ENCODE measurements at places on chromosomes 3 and 15.

DNA sequence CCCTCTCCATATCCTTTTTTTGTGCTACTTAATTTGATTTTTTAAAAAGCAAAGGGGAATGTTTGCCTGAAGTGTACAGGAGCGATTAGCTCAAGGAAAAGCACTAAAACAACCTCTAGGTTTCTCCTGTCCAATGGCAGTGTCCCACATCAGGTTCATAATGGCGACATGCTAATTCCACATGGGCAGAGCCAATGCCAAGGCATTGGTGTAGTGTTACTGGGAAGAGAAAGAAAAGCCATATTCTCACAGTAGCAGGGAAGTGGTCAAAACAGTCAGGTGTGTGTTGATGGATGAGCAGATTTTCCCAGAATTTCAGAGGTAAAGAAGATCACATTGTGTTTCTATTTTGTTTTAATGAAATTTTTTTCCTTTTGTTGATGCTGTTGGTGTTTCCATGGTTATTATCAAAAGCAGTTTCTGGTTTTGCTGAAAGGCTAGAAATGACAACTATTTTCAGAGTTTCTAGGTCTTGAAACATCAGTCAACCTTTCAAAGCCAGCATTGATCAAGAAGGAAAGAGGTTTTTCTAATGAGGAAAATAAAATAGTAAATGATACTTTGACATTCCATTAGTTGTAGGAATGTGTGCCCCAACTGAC is 65.2 kb downstream of the FNDC3B start:
- no peak for DNase-seq

DNA sequence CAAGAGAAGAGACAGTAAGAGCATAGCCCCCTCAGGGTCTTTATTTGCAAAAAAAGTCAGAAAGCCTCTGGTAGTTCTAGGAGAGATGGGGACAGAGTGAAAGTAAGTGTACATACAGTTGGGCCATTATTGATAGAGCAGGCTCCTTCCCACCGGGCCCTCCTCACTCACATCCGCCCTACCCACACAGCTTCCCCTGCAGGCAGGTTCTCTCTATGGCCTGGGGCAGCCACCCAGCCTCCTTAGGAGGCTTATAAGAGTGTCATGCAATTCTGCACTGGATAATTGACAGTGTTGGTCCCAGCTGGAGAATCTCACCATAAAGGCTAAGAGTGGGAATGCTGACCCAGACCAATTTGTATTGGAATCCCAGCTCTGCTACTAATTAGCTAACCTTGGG is 49.5 kb downstream of the SLC30A4 start:
- no peak for DNase-seq

DNA sequence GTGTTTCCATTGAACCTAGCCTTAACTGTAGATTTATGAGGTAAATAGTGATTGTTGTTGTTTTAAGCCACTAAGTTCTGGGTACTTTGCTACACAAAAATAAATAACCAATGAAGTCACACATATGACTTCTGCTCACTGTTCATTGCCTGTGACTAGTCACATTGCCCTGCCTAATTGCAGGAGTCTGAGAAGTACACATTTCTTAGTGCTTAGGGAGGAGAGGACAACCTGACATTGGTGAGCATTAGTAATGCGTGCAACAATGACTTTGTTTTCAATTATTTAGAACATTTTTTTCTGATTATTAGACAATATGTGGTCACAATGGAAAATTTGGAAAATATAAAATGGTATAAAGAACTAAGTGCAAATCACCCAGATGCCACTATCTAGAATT is 133.2 kb upstream of the DAZL start:
- no peak for DNase-seq

- DNase-seq, result no peak
These were observed 24.7 kb upstream of the KLHL6 start for GRCh38 chr3:183579967-183580900.

GRCh38 chr3:150407051-150407807 is 869 bp upstream of the TSC22D2 start:
- DNase-seq, result no peak

- DNase-seq, result no peak
These were observed 61.2 kb upstream of the MFGE8 start for GRCh38 chr15:88974392-88974791.

DNA sequence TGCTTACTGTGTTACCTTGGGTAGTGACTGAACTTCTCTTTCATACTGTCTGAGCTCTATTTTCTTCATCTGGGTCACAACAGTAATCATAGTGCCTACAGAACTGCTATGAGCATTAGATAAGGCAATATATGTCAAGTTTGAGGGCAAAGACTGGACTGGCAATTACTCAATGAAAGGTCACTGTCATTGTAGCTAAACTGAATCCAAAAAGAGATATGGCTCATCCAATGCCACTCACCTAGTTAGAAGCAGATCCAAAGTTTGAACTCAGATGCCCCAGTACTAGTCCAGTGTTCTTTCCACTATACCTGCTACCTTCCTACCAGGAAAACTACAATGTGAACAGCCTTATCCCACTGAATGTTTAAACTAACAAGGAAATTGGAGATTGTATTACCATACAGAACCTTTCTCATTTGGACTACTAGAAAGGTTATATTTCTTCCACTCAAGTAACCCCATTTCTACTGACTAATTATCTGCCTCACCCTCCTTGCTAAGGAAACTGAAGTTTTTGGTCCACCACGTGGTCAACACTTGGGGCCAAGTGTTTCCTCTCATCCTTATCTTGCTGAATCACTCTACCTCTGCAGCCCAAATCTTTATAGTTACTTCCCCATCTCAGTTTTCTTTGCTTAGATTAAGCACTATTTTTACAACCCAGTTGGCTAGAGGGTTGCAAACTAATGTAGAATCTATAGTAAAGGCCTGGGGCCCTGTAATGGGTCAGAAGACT is 202.3 kb upstream of the LPP start:
- DNase-seq, result no peak

GRCh38 chr3:5056111-5056391 is 66.0 kb upstream of the ARL8B start:
- DNase-seq, result no peak

- no peak for DNase-seq
These were observed 510 bp upstream of the GOLGB1 start for GRCh38 chr3:121750087-121750415.

DNA sequence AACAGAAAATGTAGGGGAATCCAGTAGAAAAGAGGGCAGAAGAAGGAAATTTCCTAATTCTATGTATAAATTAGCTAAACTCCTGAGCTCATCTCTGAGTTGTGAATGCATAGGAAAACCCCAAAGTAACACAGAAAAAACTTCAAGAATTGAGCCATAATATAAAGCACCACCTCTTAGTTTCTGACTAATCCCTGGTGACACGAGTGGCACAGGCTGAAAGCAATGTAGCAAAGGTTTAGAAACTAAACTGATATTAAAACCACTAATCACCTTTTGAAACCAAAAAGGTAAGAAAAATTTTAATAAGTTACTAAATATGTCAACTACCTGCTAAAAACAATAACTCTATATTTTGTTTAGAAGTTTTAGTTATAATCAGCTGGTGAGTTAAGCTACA is 255.6 kb upstream of the NECTIN3 start:
- no peak for DNase-seq

DNA sequence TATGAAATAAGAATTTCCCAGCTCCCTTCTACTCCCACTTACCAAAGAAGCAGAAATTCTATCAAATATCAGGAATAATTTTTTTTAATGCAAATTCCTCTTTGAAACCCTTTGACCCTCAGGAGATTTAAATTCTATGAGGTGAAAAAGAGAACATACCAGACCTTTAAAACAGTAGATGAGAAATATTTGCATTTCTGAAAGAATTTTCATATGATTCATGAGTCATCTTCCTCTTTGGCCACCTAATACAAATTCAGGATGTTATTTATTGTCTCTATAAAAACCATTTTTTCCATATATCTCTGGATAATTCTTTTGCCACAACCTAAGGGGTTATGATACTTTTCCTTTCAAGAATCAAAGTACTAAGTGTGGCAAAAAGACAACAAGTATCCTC is 67.3 kb upstream of the ST3GAL6 start:
- no peak for DNase-seq

GRCh38 chr3:47227678-47228077 is 54.9 kb downstream of the KIF9 start:
- DNase-seq, result no peak

DNA sequence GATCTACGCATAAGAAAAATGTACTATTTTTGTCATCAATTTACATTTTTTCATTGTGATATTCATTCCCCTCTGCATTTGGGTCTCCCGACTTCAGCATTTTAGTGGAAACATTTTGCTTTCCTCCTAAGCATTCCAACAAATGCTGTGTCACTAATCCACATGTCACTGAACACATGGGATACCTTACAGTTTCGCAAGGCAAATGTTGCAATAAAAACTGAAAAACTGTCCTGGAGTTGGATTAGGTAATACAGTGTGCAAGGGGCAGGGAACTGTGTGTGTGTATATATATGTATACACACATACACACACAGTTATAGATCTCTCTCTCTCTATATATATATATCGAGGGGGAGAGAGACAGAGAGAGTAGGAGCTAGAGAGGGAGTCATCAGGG is 632.2 kb downstream of the MAGI1 start:
- no peak for DNase-seq

DNA sequence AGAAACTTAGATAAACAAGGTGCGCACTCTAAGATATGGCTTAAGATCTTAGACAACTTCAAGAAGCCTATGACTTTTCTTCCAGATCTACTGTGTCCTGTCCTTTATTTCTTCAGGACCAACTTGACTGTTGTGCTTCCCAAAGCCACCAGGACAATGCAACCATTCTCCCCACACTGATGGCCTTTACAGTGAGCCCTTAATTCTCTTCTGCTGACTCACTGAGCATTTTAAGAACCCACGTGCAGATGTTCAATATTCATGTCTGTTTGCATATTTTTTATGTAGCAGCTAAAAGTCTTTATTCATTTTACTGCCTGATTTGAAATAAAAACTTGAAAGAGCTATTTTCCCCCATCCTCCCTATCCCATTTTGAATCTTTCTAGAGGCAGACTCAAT is 103.3 kb upstream of the SLC2A2 start:
- DNase-seq, result no peak
